ENCODE measurements at places on chromosomes 5 and 9.

DNA sequence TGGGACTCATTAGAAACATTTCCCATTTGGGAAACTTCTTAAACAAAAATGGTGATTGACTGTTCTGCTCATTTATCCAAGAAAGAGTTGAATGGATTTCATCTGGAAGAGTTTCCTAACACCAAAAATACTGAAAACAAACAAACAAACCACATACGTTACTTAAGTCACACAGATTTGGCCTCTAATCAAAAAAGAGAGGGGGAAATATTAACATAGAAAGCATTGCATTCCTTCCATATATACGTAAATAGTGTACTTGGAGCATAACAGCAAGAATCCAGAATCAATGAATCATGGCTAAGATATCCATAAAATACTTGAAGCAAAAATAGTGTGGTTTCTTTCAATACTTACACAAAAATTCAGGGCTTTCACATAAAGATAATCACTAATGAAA lies 189.8 kb upstream of the MAP3K1 start:
- no peak for DNase-seq

GRCh38 chr5:154193283-154193682 lies 2.8 kb downstream of the GALNT10 start:
- DNase-seq: no peak

GRCh38 chr9:130239741-130240241 lies 25.8 kb upstream of the HMCN2 start:
- no peak for DNase-seq

DNA sequence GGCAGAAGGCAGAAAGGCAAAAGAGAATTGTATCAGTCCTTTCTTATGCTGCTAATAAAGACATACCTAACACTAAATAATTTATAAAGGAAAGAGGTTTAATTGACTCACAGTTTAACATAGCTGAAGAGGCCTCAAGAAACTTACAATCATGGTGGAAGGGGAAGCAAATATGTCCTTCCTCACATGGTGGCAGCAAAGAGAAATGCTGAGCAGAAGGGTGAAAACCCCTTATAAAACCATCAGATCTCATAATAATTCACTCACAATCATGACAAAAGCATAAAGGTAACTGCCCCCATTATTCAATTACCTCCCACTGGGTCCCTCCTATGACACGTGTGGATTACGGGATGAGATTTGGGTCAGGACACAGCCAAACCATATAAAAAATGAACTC lies 312.5 kb upstream of the PTGER4 start:
- DNase-seq: no peak

- DNase-seq: no peak
Observed at GRCh38 chr5:179298181-179298993, 46.9 kb downstream of the ADAMTS2 start.

DNA sequence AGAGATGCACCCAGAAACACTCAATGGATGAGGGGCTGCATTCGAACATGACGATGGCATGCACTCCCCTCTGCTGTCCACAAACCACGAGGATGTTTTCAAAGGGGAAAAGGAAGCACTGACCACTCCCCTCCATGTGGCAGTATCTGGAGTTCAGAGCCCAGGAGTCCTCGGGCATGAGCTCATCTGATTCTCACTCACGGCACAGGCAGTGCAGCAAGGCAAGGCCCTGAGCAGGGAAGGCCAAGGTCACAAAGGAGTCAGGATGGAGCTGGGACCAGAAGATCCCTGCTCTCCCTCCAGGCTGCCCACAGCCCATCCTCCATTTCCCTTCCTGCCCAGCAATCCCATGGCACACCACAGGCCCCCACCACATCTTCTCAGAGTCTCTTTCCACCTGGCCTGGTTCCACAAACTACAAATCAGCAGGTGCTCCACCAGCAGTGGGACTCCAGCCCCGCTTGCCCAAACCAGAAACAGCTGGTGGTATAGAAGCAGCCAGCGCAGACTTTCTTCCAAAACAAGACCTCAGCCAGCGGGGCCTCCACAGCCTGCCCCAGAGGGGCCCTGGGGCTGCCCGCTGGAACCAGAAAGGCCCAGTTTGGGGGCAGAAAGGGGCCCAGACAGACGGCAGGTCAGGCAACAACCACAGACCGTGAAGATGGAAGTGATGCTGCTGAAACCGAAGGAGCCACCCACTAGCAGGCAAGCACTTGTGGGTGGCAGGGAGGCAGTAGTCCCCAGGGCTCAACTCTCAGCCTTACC lies 12.2 kb downstream of the TNIP1 start:
- no peak for DNase-seq

DNA sequence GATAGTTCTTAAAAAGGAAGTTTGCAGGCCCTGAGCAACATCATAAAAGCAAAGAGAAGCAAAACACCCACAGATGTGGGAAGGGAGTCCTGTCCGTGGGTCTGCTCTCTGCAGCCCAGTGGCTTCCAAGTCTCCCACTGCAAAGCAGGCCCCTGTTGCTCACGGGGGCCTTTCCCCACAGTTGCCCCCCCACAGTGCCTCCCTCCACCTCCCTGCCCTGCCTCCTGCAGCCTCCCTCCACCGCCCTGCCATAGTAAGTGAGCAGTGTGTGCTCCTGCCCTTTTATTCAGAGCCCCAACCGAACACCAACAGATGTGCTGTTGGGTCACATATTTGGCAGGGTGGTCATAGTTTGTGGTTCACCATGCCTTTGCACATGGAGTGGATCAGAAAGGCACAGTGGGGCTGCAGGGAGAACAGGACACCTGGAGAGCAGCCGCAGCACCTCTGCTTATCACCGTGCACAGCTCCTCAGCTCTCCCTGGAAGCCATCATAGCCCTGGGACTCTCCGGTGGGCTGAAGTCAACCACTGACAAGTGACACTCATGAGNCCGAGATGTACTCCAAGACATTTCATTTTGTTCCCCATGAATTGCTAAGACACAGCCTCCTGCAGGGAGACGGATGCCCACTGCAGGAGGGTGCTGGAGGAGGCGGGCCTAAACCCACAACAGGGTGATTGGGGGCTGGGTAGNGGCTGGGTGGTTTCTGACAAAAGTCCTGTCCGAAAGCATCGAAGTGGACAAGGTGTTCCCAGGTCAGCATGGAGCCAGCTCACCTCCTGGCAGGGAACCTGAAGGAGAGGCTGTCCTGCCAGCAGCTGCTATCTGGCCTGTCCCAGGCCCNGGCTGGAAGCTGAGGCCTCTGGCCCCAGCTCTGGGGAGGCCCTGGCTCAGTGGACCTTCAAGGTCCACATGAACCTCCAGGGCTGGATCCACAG lies 278.9 kb downstream of the GADD45G start:
- no peak for DNase-seq

- DNase-seq: no peak
Observed at GRCh38 chr5:13350767-13351166, 593.7 kb downstream of the DNAH5 start.

GRCh38 chr9:14452539-14452938 lies 138.6 kb upstream of the NFIB start:
- DNase-seq: no peak

DNA sequence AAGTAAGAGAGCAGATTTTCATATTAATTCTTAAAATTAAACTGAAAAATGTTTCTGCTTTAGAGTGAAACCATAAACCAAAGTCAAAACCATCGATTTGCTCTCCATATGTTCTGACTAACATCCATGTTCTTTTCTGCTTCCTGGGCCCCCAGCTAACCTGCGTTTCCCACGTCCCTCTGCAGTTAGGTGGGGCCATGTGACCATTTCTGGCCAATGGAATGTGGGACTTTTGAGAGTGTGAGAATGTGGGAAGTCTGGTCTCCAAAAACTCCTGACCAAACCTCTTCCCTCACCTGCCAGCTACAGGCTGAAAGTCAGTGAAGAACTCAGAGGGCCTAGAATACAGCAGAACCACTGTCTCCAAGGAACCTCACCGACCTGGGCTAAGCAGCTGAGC lies 44.9 kb downstream of the ANKH start:
- DNase-seq: no peak

DNA sequence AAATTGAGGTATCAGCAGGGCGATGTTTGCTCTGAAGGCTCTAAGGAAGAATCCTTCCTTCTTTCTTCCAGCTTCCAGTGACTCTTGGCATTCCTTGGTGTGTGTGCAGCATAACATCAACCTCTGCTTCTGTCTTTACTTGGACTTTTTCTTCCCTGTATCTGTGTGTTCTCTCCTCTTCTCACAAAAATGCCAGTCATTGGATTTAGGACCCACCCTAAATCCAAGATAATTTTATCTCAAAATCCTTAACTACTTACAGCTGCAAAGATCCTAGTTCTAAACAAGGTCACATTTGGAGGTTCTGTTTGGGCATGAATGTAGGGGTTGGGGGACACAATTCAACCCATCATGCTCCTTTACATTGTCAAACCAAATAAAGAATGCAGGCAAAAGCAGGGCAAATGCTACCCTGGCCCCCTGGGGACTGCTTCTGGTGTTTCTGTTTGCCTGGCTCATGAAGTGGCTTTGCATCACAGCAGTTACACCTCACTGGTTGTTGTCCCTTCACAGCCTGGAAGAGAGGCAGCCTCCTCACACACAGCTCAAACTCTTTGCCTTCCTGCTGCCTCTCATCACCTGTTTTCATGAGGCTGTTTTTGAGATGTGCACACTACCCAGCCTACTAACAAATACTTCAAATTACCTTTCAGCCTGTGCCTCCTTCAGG lies 64.8 kb upstream of the PLCXD3 start:
- DNase-seq: no peak

DNA sequence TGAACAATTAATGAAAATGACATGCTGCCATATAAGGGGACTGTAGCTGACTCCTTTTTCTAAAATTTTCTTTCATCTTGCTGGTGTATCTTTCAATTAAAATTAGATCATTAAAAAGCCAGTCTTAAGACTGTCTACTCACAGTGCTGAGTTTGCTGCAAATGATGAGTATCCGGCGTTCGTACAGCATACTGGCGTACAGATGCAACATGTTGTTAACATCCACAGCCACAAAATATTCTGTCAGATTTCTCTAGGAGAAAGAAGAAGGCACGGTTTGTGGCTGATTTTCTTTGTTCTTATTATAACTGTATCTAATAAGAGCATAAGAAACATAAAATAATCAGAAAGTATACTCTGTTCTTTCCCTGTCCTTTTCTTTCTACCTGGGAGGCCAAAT lies 278.1 kb downstream of the DENND1A start:
- no peak for DNase-seq

DNA sequence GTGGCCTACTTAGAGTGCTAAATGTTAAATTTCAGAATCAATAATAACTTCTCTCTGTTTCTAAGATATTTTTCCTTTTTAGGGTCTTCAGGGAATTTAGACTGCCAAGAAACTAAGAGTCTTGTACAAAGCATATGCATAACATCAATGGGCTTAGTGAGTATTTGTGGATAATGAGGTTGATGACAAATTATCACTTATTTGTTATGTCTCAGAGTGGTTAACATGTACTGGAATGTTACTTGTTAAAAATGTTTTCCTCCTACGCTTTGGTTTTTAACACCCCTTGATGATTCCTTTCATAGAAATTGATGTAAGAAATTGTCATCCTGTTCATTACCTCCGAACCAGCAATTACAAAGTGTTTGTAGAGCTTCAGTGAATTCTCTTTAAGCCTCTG lies 144.3 kb downstream of the MRPS30 start:
- DNase-seq: no peak

Data from thymus (tissue), 14 donors.